ENCODE measurements at places on chromosomes 5 and 9.

- no peak for DNase-seq
These were observed 35.6 kb downstream of the RASEF start for GRCh38 chr9:83027153-83027891.

DNA sequence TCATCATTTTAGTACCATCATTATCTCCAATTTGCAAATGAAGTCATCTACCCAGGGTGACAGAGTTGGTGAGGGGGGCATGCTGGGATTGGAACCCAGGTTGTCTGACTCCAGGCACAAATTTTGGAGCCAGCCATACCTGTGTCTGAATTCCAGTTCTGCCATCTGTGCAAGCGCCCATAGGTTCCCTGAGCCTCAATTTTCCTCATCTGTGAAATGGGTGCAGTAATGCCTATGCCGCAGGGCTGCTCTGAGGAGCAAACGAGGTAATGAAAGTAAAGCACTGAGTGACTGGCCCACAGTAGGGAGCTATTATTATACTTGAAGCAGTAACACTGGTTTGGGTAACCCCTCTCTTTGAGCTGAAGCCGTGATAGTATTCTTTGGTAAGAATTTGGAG, 49.6 kb downstream of the SH3PXD2B start:
- DNase-seq: no peak

GRCh38 chr9:136629879-136630661, 32.6 kb upstream of the EGFL7 start:
- no peak for DNase-seq

DNA sequence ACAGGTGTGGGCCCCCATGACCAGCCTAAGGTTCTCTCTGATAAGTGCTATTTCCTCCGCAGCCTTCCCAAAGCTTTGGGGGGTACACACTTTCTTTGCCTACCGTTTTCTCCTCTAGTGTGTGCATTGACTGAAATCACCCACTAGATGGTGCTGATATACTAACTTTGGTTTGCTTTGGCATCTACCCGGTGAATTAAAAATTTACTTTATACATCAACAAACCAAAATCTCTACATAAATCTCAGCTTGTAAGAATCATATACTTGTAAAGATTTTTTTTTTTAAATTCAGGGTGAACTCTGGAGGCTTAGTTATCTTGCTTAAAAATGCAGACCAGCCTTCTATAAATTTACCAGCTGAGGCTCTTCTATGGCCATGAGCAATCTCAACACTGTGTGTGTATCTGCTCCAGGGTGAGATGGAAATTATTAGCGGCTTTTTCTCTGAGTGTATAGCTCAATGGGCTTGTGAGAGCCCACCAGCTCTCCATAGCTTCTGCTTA, 475.7 kb upstream of the TNC start:
- DNase-seq: peak; percentile 41

GRCh38 chr9:109504689-109505088, 6.6 kb upstream of the PTPN3 start:
- no peak for DNase-seq

DNA sequence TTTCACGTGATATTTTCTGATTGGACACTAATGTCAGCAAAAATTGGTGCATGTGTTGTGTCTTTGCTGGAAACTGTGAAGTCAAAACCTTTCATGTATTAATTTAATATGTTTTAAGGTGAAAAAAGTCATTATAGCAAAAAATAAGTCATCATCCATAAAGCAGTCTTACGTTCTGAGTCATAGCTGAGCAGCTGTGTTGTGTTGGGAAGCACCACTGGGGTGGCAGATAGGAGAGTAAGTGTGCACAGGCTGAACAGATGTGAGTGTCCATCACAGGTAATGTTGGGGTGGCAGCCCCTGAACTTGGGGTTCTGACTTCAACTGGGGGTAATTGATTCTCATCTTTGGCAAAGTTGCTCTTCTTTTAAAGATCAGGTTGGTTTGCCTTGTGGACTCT, 156.8 kb downstream of the NXNL2 start:
- DNase-seq: no peak

- DNase-seq: no peak
These were observed 9.0 kb upstream of the PHF2 start for GRCh38 chr9:93567271-93567959.

- no peak for DNase-seq
These were observed 132.1 kb downstream of the PCSK1 start for GRCh38 chr5:96300976-96301375.

DNA sequence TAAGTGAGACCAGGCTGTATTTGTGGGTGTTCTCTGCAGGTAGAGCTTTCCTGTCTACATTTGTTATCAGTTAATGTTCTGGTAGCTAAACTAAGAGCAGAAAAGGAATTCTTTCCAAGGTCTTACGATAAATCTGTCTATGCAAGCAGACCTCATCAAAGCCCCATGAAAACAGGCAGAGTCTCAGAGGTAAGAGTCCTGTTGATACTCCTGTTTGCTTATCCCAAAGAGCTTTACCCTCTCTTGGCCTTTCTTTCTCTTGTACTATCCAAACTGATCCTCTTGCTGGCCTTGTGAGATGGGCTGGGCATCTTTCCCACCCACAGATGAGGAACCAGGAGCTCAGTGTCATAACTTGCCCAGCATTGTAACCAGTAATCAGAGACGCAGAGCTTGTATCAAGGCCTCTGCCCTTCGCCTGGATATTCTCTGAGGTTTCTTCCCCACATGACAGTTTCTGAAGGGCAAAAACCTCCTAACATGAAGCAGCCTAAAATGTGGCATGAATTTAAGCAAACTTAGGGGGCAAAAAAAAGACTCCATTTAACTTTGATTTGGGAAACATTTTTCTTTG, 33.5 kb downstream of the PRKACG start:
- DNase-seq: no peak

DNA sequence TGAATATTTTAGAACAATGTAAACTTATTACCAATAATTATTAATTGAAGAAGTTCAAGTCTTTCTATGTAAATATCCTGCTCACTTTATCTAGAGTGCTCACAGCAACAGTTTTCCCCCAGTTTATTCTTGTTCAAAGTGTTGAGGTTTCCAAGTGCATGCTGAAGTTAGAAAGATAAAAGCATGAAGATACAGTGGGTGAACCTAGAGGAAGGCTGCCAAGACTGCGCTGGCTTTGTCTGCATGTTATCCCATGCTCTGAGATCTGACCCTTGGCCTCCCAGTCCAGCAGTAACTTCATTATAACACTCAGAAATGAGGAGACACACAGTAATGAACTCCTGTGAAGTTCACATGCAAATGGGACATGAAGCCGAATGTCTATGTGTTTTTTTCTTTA, 76.0 kb upstream of the PIP5K1B start:
- no peak for DNase-seq

DNA sequence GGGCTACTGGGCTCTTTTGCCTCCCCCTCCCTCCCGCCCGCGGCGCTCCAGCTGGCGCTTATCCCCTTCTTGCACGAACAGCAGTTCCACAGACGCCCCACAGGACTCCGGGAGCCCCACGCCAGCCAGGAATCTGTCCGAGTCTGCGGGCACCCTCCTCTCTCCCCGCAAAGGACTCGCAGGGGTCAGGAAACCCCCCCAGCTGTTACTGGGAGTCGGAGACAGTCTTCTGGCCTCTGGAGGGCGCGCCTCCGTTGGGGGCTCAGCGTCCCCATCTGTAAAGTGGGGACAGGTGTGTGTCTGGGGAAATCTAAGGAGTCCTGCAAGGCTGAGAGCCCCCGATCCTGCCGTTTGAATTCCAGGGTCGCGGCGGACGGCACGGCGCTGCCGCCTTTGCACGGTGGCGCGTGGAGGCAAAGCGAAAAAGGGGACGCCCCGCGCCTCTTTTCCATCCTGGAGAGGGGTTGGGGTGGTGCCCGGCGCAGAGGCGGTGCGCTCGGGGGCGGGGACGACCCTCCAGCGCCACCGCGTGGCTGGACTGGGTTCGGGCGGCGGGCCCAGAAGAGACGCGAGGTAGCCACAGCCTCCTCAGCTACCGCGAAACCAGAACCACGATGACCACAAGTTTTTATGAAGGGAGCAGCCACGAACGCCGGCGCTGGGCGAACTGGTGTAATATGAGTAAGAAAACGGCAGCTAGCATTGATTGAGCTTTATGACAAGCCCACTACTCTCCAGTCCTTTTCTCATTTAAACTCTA, 2.8 kb upstream of the CCIN start:
- no peak for DNase-seq

GRCh38 chr5:123007182-123007581, 29.3 kb downstream of the PPIC start:
- DNase-seq: no peak

GRCh38 chr5:74009502-74009901, 383.5 kb downstream of the ARHGEF28 start:
- DNase-seq: no peak

- no peak for DNase-seq
These were observed 122.7 kb downstream of the NMUR2 start for GRCh38 chr5:152282331-152282730.

GRCh38 chr5:81207009-81207408, 26.1 kb upstream of the CKMT2 start:
- no peak for DNase-seq

- DNase-seq: no peak
These were observed 366.0 kb upstream of the TRPC7 start for GRCh38 chr5:136731241-136731900.

- no peak for DNase-seq
These were observed 184.8 kb downstream of the TMEM38B start for GRCh38 chr9:105879181-105879580.

DNA sequence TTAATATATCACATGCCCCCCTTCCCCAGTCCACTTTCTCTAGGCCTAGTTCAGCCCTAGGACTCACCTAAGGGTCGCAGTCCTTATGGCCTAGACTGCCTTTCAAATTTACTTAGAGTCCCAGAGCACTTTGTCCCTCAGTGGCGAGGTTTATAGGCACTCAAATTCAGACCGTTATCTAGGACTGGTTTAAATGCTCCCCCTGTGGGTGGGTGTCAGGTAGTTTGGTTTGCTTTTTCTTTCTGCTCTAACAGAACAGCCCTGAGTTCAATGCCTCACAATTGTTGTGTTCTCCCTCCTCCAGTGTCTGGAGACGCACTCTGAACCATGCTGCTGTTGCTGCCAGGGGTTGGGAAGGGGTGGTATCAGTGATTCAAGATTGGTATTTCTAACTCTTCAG, 317.1 kb downstream of the MAT2B start:
- DNase-seq: no peak

- no peak for DNase-seq
These were observed 49.5 kb downstream of the KLF4 start for GRCh38 chr9:107439991-107440456.

DNA sequence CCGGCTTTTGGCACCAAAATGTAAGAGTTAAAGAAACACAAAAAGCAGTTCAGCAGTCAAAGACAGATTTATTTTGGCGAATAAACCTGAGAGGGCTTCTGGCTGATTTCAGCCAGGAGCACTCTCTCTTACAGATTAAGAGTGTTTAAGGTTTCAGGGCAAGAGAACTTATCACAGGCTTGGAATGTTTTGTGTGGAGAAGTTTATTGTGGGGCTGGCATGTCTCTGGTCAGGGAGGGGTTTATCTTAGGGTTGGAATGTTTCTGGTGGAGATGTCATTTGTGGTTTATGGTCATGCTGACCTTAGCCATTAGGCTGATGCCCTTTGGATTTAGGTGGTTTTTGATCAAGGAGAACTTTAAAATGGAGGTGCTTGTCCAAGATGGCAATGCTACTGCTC, 622.3 kb upstream of the PTPRD start:
- DNase-seq: no peak

GRCh38 chr5:40033411-40033810, 608.6 kb upstream of the DAB2 start:
- no peak for DNase-seq

- DNase-seq: no peak
These were observed 670 bp upstream of the PURA start for GRCh38 chr5:140113180-140113698.

GRCh38 chr5:136656811-136657210, 291.5 kb upstream of the TRPC7 start:
- no peak for DNase-seq

GRCh38 chr9:14062586-14063221, 251.2 kb downstream of the NFIB start:
- no peak for DNase-seq

- no peak for DNase-seq
These were observed 18.5 kb upstream of the SLC24A2 start for GRCh38 chr9:19807182-19807892.

- DNase-seq: no peak
These were observed 12.2 kb downstream of the MEGF9 start for GRCh38 chr9:120702075-120702474.

GRCh38 chr5:79868163-79868670, 122.8 kb downstream of the MTX3 start:
- no peak for DNase-seq

- no peak for DNase-seq
These were observed 123.9 kb upstream of the SLIT3 start for GRCh38 chr5:169424670-169425378.

DNA sequence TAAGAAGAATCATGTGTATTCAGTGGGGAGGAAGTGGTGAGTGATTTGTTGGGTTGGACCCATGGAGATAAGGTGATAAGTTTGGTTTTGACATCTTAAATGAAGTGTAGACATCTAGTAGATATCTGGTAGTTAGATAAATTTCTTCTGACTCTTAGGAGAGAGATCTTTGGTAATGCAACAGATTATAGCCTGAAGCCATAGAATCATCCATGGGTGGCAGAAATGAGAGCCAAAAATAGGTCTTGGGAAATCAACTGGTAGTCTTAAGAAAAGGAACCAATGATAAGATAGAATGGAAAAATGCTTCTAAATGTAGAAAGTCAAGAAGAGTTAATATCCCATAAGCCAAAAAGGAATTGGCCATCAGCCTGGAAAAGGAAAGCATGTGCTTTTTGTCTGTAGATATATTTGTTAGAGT, 532.7 kb upstream of the GRAMD2B start:
- DNase-seq: no peak

DNA sequence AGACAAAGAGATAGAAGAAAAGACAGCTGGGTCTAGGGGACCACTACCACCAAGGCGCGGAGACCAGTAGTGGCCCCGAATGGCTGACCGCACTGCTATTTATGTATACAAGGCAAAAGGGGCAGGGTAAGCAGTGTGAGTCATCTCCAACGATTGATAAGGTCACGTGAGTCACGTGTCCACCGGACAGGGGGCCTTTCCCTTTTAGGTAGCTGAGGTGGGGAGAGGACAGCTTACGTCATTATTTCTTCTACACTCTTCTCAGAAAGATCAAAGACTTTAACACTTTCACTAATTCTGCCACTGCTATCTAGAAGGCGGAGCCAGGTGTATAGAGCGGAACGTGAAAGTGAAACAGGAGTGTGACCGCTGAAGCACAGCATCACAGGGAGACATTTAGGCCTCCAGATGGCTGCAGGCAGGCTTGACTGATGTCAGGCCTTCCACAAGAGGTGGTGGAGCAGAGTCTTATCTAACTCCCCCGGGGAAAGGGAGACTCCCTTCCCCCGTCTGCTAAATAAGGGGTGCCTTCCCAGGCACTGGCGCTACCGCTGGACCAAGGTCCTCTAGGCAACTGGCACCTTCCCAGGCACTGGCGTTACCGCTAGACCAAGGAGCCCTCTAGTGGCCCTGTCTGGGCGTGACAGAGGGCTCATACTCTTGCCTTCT, 6.1 kb upstream of the PRR16 start:
- DNase-seq: no peak

- DNase-seq: no peak
These were observed 38.0 kb downstream of the RASGEF1C start for GRCh38 chr5:180170810-180171567.

Measured in renal cortex interstitium (tissue), 15 donors.